ENCODE measurements at places on chromosomes 2 and 18. TPM values are rescaled to one million over a fixed set of nuclear protein-coding genes. Genes with fewer than 3 reads are reported as not detected.
A peak's percentile ranks its signal among the peaks of the same experiment; 100 is the strongest.

Gene NAT8
- not detected for total RNA-seq

GRCh38 chr2:45119855-45120254, 110.6 kb upstream of the SIX2 start:
- no peak for DNase-seq

DNA sequence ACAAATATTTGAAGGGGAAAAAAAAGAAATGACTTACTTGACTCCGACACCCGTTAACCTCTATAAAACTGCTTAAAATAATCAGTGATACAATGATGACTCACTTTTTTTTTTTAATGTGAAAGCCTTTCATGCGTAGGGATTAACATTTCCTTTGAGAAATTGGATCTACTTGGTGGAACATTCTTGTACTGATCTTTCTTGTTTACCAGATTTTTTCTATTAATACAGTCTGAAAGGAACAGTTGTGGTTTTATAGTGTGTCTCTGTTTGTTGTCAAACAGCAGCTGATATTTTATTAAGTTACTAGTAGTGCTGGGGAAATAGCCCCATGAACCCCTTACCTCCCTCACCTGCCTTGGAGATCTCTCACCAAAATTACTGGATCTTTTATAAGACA, 40.2 kb upstream of the NEB start:
- peak; percentile 57 for DNase-seq

- DNase-seq, result peak; percentile 16
Observed at GRCh38 chr2:73291461-73292315, 1.7 kb downstream of the EGR4 start.

GRCh38 chr2:17362956-17363355, 155.3 kb downstream of the RAD51AP2 start:
- DNase-seq, result no peak

GRCh38 chr2:198326431-198326830, 522.0 kb downstream of the PLCL1 start:
- DNase-seq, result no peak

Gene CCT7
- 453 TPM for total RNA-seq

Gene DSC2
- 0.17 TPM for total RNA-seq

DNA sequence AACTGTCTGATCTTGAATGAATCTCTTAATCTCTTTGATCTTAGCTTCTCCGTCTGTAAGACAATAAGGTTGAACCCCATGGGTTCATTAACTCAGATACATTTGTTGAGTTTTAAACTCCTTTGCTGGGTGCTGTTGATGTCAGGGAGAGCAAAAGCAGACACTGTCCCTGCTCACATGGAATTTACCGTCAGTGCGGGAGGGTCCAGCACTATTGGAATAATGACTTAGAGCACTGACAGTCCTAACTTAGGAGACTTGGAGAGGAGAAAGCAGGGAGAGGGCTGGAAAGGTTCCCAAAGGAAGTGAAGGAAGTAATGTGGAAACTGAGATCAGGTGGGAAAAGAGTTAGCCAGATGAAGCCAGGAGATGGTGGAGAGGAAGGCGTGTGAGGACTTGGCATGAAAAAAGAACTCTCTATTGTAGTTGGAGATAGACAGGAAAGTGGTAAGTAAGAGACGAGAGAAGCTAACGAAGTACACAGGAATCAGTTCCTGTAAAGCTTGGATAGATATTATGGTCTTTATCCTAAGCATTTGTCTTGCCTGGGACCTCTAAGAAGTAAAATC, 141.4 kb upstream of the SERTAD2 start:
- peak; percentile 79 for DNase-seq

GRCh38 chr18:29172756-29173067, 995.8 kb upstream of the CDH2 start:
- no peak for DNase-seq

DNA sequence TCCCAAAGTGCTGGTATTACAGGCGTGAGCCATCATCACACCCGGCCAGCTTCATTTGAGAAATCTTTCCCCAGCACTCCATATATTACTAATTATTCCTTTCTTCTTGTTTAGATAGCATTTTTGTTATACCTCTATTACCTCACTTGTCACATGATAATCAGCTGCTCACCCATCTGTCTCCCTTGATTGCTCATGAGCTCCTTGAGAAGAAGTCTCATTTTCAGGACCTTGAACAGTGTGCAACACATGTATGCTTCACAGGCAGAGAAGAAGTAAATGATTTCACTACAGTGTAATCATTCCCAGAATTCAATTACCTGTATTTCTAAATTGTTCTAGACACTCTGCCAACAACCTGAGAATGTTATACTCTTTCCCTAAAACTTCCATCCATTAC, 6.2 kb downstream of the PAIP2B start:
- DNase-seq, result no peak

DNA sequence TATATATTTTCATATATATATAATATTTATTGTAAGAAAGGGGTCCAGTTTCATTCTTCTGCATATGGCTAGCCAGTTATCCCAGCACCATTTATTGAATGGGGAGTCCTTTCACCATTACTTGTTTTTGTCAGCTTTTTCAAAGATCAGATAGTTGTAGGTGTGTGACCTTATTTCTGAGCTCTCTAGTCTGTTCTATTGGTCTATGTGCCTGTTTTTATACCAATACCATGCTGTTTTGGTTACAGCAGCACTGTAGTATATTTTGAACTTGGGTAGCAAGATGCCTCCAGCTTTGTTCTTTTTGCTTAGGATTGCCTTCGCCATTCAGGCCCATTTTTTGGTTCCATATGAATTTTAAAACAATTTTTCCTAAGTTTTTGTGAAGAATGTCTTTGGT, 320.1 kb downstream of the CDH2 start:
- DNase-seq, result no peak

DNA sequence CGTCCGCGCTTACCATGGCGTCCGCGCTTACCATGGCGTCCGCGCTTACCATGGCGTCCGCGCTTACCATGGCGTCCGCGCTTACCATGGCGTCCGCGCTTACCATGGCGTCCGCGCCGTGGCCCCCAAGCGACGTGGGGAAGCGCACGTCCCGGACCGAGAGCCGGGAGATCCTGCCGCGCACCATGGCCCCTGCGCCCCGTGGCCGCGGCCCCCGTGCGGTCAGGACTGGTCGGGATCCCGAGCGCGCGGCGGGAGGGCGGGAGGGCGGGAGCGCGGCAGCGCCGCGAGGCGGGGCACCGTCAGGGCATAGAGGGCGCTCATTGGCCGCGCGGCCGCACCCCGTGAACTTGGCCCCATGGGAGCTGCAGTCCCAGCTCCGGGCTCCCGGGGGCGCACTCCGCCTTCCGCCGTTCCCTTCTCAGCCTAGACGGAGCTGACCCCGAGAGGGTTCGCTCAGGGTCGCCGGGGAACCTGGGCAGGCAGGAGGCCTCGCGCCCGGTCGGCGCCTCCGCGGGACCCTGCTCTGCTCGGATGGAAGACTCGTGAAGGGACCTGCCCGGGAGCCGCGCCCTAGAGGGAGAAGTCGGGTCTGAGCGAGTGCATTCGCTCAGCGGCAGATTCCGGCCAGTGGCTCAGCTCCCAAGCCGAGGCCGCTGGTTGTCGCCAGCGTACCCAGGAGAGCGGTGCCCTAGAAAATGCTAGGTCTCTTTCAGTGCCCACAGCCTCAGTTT, at the start of gene ENOSF1:
Gene ENOSF1 (minus strand): TSS at position 230 of the 734 bp plus-strand sequence. CDS start 43 bp downstream, at position 187.
- DNase-seq, result peak; percentile 90

Gene AQP12B
- total RNA-seq, result not detected

DNA sequence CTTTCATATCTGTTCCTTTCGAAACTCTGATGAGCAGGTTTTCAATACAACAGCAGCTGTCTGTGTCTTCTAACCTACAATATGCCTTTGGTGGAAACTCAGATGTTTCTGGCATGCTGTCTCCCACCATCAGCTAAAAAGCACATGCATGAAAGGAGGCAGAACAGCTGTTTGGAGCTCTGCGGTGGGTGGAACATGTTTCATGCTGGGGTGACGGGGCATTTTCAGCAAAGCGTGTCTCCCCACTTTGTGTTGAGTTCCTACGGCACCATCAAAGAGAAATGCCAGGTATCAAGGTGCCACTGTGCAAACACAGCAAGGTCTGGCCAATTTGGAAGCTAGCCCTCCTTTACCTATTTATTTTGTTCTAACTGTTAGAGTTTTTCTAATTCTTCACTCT, 290.1 kb downstream of the CLIP4 start:
- no peak for DNase-seq

DNA sequence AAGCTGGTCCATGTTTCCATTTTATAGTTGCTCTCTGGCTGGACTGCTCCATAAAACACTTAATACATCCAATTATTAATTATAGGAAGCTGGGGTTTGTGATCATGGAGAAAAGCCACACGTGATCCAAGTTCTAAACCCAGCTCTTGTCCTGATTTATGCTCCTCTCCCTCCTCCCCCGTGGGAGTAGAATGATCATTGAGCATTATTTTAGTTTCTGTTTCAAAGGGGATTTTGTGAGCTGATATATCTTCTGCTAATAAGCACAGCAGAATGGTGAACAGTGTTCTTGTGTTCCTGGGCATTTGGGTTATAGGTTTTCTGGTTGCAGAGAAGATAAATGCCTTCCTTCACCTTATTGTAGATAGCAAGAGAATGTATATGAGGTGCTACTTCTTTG, 135.7 kb upstream of the TMEM200C start:
- DNase-seq, result no peak

DNA sequence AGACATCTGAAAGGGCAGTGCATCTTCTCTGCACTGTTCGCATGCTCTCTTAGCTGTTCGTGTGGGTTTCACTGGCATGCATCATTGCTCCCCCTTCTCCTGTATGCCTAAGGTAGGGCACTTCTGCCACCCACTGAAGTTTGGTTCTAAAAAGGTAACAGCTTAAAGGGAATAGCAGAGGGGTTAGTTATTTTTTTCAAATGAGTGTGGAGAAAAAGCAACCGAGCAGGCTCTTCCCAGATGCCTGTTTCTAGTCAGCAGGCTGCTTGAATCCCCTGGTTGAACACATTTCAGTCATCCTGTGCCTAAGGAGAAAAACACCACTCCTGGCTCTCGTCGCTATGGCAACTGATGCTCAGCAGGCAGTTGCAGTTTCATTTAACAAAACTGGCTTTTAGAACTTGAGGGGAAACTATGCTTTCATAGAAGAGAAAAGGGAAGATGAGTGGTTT, 69.8 kb upstream of the GALNT3 start:
- DNase-seq, result no peak

GRCh38 chr2:241061275-241061674, 40.8 kb downstream of the MTERF4 start:
- no peak for DNase-seq

DNA sequence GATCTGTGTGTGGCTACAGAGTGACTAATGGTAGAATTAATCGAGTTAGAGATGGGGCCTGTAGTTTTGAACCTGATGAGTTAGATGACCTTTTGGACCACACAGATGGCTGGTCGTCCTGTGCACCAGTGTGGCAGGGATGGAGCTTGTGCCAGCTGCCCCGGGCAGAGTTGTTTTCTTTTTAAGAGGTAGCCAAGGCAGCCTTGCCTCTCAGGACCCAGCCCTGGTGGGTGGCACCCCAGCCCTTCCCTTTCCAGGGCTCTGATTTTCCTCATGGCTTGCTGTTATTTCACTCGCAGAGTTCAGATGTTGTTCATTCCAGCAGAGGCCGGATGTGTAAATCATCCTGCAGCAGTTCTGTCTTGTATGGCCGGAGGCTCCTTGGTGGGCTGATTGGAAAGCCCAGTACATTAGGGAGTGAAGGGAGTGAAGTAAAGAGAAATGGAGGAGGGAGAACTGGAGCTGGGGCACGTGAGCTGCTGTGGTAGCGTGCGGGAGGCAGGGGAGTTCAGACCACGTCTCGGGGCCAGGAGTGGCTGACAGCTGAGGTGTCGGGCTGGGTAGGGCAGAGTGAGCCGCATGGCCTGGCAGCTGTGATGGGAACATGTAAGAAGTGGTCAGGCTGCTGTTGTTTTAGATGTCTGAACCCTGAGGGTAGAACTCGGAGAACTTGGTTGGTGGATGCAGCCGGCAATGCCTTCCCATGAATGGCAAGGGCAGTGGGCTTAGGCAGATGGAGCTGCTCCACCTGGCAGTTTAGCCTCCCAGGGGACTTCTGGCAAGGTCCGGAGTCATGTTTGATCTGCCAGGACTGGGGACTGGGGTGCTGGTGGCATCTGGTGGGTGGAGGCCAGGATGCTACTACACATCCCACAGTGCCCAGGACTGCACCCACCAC, 28.8 kb downstream of the ASAP2 start:
- DNase-seq, result peak; percentile 69

Gene OTOS
- not detected for total RNA-seq

Gene TNFAIP6
- total RNA-seq, result not detected

DNA sequence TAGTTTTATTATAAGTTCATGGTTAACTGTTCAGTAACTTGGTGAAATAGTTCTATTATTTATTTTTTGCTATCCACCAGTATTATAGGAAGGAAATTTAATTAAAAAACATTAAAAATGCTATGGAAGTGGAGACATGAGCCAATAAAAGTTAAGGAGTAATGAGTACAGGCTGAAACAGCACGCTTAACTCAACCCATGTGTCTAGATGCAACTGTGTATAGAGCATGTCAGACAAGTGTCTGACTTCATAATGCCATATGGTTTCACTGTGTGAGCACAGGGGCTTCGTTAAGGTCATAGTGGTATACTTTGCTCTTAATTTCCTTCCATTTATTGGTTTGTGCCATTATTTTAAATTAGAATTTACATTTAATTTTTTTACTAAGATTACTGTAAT, 566.8 kb upstream of the NRP2 start:
- DNase-seq, result no peak

- DNase-seq, result peak; percentile 79
Observed at GRCh38 chr2:150485871-150486538, 1.5 kb downstream of the RND3 start.

GRCh38 chr2:113276761-113277425, 1.8 kb downstream of the PAX8 start:
- DNase-seq, result no peak

- DNase-seq, result no peak
Observed at GRCh38 chr2:52613064-52613463, 1154.5 kb upstream of the CHAC2 start.

DNA sequence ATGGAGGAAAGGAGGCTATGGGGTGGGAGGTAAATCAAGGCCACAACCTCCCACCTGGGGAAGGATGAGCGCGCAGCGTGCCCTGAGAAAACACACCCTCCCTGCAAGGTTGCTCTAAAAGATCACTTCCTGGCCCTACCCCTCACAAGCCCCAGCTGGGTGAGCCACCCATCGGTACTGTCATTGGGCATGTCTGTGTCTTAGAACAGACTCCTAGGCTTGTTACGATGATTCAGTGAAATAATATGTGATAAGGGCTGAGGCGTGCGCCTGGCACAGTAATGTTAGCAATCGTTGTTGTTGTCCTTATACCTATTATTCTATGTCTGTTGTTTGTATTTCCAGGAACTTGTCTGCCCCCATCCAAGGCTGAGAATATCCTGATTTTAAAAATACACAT, 175.1 kb downstream of the ZFP36L2 start:
- DNase-seq, result peak; percentile 68

DNA sequence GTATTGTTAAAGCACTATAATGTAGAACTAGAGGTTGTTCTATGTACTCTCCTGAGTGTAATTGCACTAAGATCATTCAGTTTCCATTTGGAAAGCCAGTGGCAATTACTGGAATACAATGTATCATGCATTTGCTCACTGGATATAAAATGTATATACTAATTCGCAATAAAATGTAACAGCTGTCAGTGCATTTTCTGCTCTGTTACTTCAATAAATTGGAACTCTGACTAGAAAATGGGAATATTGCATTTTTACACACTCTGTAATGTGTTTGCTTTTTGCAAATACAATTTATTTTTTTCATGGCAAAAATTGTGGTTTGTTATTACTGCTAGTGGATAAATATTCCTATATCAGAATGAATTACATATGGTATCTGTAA, 893.8 kb upstream of the POU3F3 start:
- no peak for DNase-seq

Measured in dermis blood vessel endothelial cell (primary cell).